ENCODE measurements at places on chromosomes 1 and 21.

GRCh38 chr1:230128569-230129285 lies 61.7 kb downstream of the GALNT2 start:
- no peak for DNase-seq

DNA sequence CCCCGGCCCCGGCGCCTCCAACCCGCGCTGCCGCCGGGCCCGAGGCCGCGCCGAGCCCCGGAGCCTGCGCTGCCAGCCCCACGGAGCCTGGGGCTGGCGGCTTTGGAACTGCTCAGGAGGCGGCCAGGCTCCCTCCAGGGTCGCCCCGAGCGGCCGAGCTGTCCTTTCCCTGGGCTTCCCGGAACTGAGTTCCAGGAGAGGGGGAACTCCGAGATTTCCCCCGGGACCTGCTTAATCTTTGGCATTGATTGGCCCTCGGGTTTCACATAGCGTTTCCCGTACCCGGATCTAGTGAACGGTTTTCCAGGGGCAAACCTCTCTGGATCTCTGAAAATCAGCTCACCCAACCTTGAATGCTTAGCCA lies 504 bp downstream of the H6PD start:
- no peak for DNase-seq

DNA sequence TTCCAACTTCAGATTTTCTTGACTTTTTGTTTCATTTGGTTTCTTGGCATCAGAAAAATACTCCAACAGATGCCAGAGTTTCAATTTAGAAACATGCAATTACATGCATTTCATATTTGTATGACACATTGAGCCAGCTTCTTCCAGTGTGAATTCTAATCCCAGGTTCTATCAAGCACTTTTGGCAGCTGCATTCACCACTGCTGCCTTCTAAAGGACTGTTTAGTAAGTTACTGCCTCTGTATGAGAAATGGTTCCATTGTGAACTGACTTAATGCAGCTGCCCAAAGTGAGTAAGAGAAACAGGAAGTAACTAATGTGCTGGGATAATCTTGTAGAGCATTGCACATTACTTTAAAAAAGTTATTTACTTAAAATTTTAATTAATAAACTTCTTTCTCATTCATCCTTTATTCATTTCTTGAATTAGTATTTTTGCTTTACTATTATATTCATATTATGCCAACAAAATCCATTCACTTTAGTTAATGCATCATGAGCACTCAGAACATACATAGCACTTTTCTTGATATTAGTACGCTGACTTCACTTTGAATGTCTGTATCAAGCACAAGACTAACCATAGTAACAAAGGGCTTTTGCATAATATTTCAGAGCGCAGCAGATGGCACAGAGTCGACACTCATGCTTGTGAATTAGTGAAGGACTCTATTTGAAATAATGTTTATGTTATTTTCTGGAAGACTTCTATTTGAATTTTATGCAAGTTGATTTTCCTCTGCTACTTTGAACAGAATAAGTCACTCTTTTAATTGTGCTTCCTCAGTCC lies 9.8 kb downstream of the RGS18 start:
- no peak for DNase-seq

- no peak for DNase-seq
These were observed 65.8 kb upstream of the HSPA13 start for GRCh38 chr21:14448784-14449183.

GRCh38 chr1:172382990-172383389 lies 37.5 kb upstream of the C1orf105 start:
- DNase-seq: no peak

DNA sequence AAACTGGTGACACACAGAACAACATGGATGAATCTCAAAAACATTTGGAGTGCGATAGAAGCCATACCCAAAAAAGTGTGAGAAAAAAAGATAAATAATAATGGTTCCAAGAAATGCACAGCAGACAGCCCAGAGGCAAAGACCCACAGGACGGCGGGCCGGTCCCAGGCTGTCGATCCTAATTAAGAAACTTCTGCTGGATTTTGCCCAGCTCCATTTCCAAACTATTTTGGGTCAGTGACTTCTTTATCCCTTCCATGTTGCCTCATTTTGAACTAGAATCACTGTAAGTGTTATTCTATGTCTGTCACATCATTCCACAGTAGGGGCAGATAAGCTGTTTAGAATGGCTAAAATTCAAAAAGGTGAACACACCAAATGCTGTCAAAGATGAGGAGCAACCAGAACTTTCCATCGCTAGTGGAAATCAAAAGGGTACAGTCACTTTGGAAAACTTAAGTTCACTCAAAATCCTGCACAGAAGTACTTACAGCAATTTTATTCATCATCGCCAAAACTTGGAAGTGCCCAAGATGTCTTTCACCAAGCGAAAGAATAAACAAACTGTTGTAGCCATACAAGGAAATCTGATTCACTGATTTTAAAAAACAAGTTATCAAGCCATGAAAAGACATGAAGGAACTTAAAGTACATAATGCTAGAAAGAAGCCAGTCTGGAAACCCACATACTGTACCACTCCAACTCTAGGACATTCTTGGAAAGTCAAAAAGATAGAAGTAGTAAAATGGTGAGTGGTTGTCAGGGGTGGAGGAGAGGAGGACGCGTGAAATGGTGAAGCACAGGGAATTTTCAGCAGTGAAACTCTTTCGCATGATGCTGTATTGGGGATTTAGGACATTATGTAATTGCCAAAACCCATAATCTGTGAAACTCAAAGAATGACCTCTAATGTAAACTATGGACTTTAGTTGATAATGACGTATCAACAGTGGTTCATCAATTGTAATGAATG lies 7.5 kb downstream of the NBPF1 start:
- DNase-seq: no peak

GRCh38 chr1:2914702-2915101 lies 106.6 kb upstream of the ACTRT2 start:
- DNase-seq: no peak

GRCh38 chr21:45835301-45836267 lies 146.0 kb upstream of the COL6A1 start:
- no peak for DNase-seq

DNA sequence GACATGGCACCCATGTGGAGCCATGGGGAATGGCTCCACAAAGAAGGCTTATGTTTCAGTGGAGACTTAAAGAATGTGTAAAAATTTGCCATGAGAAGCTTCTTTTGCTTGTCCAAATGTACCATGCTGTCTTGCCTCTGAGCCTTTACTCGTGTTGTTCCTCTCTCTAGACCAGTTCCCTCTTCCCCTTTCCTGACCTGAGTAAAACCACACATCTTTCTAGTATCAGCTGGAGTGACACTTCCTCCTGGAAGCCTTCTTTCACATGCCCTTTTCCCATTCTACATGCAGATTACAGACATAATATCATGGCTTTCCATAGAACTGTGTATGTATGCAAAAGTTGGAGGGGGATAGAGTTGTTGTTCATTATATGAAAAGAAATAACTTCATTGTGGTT lies 13.6 kb upstream of the GPX7 start:
- no peak for DNase-seq

DNA sequence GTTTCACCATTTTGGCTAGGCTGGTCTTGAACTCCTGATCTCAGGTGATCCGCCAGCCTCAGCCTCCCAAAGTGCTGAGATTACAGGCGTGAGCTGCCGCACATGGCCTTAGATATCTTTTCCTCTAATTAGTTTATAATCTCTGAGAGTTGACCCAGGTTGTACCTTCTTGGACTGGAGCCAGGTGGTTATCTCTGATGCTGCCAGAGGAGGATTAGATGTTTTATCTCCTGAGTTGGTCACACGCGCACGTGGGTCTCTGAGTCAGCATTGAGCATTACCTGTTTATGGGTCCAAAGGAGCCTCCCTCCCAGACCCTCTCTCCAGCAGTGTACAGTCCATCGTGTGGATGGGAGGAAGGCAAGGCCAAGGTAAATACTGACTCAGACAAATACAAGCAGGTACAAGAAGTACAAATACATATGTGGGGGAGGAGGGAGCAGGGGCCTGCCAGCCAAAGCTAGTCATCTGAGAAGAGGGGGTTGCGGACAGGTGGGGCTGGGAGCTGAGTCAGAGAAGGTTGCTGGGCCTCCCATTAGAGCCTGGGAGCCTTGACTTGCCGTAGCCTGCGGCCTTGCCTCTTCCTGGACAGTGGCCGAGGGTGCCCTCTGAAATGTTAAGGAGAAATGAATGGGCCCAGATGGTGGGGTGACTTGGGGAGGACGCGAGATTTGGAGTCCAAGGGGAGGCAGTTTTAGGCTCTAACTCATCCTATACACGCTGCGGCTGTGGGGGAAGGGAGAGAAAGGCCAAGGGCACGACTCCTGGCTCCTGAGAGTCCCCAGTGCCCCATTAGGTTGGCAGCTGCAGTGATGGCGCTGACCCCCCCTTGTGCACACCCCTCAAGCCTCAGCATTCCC lies 13.1 kb downstream of the IL6R start:
- no peak for DNase-seq

DNA sequence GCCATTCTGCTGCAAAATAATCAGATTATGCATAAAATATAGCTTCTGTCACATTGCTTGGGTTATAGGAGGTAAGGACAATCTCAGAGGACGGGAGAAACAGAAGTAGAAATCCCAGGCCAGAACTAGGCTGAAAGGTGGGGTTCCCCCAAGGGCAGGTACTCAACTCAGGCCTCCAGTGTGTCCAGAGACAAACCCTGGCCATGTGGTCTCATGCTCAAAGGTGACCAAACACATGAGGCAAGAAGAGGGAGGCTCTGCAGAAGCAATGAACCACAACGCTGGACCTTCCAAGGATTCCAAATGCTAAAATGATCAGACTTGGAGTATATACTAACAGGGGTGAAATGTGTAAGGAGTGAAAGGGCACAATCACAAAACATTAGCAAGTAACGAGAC lies 103.8 kb downstream of the DMRTB1 start:
- no peak for DNase-seq

- no peak for DNase-seq
These were observed 38.6 kb downstream of the CAPN9 start for GRCh38 chr1:230785636-230786384.

GRCh38 chr21:45723049-45723958 lies 79.8 kb downstream of the PCBP3 start:
- DNase-seq: no peak

GRCh38 chr1:183638649-183639387 lies 3.2 kb upstream of the ARPC5 start:
- no peak for DNase-seq

DNA sequence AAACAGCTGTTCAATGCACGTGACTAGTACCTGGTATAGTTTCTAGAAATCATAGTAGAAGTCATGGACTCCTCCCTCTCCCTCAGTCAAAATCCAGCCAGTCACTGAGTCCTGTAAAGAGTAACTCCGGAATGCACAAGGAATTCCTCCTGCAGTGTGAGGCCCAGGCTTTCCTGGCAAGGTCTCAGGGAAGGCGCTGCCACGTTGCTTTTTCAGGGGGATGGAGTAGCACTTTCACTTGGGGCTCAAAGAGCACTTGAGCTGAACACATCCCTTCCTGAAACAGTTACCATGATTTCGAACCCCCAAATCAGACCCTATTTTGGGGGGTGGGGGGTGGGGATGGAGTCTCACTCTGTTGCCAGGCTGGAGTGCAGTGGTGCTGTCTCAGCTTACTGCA lies 26.4 kb upstream of the LRRC8D start:
- DNase-seq: no peak

DNA sequence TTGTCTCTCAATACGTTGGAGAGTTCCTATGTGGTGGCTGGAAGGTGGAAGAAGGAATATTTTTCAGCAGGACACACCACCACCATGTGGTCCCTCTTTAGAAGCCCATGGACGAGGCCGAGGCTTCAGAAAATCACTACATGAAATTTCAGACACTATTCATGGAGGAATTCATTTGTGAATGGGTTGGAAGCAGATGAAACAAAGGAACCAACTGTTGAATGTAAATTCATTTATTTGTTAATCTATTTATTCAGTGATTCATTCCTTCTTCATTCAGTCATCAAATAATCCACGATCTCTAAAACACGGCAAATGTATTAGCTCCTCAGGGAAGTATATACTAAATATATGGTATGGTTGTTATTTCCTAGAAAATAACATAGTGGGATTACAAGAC lies 12.2 kb downstream of the SLC35F3 start:
- DNase-seq: no peak

DNA sequence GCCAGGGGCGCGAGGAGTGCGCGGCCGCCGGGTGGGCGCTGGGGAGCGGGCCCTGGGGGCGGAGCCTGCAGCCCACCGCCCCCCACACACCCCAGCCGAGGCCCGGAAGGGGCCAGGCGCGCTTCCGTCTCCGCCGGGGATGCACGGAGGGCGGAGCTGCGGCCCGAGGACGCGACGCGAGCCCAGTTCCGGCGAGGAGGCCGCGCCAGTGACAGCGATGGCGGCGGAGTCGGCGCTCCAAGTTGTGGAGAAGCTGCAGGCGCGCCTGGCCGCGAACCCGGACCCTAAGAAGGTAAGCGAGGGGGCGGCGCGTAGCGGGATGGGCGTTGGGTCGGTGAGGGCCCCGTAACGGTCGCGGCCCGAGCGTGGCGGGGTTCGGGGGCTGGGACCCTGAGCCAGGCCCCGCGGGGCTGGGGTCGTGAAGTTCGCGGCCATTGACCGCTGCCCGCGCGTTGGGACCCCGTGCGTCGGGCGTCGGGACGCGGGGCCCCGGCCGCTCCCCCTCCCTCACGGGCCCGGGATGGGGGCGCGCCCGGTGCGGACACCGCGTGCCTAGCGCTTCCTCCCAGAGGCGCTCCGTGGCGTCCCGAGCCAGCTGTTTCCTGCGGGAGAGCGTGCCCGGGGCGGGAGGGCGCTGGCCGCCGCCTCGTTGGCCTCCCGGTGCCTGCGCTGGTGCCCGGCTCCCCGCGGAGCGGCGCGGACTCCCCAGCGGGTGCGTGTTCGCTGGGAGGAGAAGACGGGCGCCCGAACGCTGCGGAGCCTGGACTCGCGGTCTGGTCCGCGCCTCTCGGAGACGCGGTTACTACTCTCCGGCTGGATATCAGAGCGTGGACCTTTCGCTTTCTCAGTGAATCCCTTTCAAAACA lies at the start of gene ELOA:
Gene ELOA (plus strand): TSS at position 185 of the 866 bp plus-strand sequence. CDS start 33 bp downstream, at position 218.
- peak; percentile 58 for DNase-seq

DNA sequence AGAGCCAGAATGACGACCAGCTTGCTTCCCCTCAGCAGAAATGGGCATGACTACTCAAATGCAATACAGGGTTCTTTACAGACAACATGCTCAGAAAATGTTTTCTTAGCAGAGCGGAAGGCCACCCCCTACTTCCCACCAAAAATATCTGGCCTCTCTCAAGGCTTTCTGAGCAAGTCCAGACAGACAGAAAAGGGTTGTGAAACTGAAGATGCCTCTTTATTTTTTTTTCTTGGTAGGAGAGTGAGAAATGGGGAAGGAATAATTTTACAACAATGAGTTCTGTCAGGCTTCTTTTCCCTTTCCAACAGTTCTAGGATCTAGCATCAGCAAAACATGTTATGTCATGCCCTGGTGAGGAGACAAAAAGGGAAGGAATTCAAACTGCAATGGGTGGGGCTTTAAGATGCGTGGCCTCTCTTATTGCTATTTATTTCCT lies 172.0 kb upstream of the CAMK1G start:
- no peak for DNase-seq

Measured in activated T-cell treated with anti-CD3 and anti-CD28 coated beads for 4 hours (primary cell).